Fibroblast of skin of right biceps (primary cell): ENCODE measurements at places on chromosomes 12 and 14.

GRCh38 chr12:62694632-62695031 lies 228.0 kb downstream of the MON2 start:
- DNase-seq: no peak

DNA sequence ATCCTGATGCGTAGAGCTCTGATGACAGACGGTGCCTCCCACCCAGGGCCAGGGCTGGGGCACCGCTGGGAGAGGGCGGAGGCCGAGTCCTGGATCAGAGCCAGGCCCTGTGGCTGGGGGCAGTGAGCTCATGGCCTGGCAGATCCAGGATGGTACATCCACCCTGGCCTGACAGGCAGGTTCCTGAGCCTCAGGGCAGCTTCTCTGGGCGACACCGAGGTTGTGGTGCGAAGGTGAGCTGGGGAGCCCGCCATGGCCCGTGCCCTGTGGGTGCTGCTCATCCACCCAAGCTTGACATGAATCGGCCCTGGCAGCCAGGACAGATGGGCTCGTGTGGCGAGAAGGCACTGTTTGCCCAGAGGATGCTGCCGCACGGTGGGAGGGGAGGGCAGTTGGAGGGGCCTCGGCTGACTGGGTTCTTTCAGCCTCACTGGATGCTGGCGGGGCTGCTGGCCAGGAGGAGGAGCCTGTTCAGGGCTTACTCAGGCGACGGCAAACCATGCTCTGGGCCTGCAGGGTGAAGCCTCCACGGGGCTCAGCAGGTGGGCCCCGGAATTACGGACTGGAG lies 16.6 kb downstream of the LRTM2 start:
- no peak for DNase-seq

GRCh38 chr12:98678946-98679610 lies 34.0 kb downstream of the APAF1 start:
- no peak for DNase-seq

DNA sequence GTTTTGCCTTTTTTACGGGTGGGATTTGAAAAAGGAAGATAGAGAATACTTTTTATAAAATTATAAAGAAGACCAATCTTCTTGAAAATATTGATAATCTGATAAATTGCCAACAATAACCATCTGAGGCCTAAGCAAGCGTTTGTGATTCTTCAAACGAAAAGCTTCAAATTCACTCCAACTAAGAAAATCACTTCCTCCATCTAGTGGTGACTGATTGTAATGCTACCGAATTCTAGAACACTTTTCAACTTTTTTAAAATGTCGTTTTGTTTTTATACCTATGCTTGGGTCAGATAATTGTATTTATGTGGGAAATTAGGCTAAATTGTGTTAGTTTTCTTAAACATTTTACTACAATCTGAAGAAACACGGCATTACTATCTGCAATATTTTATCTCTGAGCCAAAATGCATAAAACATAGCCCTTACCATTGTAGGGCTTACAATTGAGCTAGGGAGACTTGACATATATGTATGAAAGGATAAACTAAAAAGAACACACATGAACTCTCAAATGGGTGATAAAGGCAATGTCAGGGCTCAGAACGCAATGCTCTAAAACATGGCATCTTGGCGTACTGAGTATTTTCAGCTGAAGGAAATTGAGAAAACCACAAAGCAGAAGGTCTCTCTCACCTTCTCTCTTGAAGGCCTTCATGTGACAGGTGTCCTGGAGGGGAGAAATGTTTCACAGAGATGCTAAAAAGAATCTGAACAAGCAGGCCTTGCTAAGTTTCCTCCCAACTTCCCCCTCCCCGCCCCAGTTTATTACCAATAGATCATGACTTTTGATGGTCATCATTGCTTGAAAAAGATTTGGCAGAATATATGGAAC lies 36.8 kb upstream of the G2E3 start:
- peak; percentile 37 for DNase-seq

- no peak for DNase-seq
Measured at GRCh38 chr12:52687497-52688385, 7.5 kb upstream of the KRT1 start.

- DNase-seq: no peak
Measured at GRCh38 chr12:2333491-2334195, 280.9 kb downstream of the CACNA1C start.

GRCh38 chr12:110555577-110556406 lies 27.3 kb downstream of the PPTC7 start:
- peak; percentile 69 for DNase-seq

DNA sequence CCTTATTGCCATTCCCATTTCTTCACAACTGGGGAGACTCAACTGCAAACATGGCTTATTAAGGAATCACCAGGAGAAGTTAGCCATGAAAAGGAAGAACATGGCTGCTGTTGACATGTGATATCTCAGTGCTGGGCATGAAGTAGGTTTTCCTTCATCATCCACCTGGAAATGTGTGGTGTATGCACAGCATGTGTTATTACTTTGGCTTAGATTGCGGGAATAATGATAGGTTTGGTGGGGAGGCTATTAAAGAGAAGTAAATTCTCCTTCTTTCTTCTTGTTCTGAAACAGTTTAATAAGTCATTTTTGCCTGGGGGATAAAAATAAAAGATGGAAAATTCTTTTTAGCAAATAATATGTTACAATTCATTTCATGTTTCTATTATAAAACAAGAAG lies 23.7 kb upstream of the CLEC14A start:
- DNase-seq: no peak

- DNase-seq: no peak
Measured at GRCh38 chr14:92021523-92021922, 18.3 kb downstream of the TRIP11 start.

DNA sequence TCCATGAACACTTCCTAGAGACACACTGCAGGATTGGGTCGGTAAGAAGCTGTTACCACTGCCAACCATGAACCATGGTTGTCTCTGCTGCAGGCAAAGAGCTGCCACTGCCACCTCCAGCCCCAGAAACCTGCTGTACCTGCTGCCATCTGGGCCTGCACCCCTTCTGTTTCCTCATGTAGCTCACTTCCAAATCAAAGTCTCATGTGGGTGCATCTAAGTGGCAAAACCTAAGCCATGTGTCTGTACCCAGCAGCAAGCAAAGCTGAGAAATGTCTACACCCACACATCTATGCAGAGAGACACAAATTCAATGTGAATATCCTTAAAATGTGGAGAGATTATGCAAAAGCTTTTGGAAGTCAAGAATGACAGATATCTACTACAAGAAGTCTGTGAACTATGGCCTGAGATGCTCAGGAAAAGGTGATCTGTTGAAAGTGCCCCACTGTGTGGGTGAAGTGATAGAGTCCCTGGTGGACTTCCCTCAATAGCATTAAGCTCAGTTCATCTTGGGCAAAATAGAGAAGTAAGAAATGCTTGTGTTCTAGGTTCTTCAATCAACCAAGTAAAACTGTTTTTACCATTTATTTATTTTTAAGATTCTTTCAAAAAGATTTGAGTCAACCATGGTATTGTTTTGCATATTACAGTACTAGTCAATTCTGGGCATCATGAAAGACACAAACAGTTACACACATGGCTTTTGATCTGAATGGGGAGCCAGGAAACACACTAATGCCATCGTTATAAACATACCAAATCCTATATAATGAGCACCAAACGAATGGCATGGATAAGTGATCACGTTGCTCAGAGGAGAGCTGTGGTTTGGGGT lies 64.4 kb downstream of the FOS start:
- no peak for DNase-seq

DNA sequence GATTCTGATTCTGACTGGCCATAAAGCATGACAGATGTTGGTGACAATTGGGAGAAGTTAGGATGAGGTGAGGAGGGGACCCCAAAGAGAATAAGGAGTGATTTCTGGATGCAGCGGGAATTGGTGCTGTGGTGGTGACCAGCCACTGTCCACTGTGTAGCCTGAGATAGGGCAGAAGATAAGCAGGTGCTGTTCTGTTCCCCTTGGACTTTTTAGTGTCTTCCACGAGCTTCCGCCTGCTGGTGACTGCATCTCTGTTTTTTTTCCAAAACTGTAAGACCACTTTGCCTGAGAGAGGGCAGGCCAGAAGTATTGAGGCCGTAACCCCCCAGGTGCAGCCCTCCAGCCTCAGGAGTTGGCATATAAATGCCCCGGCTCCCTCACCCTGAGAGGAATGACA lies 161.2 kb upstream of the MYL2 start:
- DNase-seq: no peak

DNA sequence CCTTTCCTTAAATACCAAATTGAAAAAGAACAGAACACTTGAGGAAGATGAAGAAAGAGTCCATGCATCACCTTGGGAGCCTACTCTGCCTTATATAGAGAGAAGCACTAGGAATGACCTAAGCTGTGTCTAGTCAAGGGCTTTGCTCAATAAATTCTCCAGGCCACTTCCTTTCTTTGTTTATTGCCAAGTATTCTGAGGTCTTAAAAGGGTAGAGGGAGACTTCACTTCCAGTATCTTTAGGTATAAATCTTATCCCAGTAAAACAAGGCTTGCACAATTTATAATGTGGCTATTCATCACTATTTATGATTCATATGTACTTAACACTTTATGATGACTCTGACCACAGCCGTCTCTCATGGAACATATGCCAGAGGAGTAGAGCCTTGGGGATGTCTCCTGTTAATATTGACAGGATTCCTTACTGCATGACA lies 85.1 kb upstream of the ARHGAP5 start:
- DNase-seq: peak; percentile 98

GRCh38 chr12:52250048-52250990 lies 17.3 kb downstream of the KRT7 start:
- DNase-seq: no peak

GRCh38 chr14:103328941-103329340 lies 5.1 kb upstream of the EIF5 start:
- no peak for DNase-seq

DNA sequence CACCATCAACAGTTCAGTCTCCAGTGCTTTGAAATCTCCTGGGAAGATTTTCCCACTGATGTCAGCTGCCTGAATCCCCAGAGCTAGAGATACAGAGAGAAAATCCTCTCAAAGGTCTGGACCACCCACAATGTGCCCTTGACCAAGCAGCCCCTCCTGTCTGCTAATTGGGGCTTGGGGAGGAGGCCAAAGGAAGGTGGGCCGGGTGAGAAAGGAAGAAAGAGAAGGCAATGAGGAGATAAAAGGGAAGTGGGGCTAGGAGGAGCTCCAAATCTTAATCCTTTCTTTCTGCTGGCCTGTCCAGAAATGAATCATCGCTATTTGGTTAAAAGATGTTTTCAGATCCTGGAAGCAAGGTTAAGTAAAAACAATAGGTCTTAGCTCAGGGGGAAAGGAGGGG lies 322.9 kb downstream of the BCL11B start:
- DNase-seq: no peak

DNA sequence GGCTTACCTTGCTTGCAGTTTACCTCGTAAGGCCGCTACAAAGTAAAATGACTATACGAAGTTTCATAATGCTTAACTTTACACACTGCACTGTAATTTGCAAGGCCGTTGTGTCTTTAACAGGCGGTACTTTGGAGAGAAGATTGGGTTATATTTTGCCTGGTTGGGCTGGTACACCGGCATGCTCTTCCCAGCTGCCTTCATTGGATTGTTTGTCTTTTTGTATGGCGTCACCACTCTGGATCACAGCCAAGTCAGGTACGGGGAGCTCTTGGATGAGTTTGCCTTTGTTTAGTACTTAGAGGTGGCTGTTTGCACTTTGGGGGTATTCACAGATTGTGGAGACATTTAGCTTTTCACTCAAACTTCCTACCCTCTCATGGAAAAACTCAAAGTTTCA lies 167.8 kb downstream of the SLC5A8 start:
- no peak for DNase-seq

- DNase-seq: peak; percentile 26
Measured at GRCh38 chr12:100401660-100402059, 44.8 kb downstream of the SLC17A8 start.

GRCh38 chr14:88613552-88614010 lies 50.7 kb downstream of the ZC3H14 start:
- peak; percentile 33 for DNase-seq

DNA sequence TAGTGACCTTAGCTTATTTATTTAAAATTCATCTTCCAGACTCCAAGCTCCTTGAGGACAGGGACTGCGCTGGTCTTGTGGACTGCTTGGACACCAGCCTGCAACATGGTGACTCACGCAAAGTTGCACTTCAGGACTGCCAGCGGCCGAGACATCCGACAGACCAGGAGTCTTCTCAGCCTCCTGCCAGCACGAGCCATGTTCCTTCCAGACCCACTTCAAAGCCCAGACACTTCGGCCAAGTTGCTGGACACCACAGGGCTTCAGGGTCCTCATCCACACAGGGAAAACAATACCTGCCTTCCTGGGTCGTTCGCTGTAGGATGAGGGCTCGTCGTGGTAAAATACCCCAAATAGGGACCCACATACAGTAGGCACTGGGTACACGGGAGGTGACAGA lies 88.7 kb downstream of the BCL11B start:
- no peak for DNase-seq

- DNase-seq: no peak
Measured at GRCh38 chr14:92961567-92961855, 38.6 kb downstream of the CHGA start.

DNA sequence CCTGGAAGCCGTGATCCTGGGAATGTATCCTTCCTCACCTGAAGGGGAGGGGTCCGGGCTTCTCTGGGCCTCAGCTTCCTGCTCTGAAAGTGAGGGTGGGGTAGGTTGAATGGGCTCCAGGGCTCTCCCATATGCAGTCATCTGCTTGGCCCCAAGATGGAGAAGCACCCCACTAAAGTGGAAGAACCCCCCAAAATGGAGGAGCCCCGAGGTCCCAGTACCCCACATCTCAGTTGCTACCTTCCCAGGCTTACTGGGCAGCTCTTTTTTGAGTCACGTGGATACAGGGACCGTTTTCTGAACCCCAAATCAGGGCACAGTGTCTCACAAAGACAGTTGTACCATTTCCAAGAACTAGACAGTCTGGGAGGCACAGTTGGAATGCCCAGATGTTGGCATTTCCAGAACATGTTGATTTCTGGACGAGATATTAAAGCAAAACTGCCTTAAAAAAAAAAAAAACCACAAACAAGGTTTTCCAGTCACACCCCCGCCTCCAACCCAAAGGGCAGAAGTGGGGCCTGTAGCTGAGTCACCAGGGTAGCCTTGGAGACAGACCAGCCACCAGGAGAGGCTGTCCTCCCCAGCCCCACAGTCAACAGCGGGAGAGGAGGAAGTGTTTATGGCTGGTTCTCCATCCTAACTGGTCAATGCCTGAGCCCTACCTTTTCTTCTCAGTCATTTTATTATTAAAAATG lies 12.1 kb downstream of the VASH1 start:
- DNase-seq: peak; percentile 85

- no peak for DNase-seq
Measured at GRCh38 chr14:100670753-100671049, 56.0 kb upstream of the DLK1 start.

GRCh38 chr12:121874071-121874470 lies 14.5 kb upstream of the PSMD9 start:
- DNase-seq: no peak
